Kidney epithelial cell (primary cell): ENCODE measurements at places on chromosomes 12 and 14. TPM values are rescaled to one million over a fixed set of nuclear protein-coding genes. Genes with fewer than 3 reads are reported as not detected.

The HOMEZ gene
- 11.9 and 24.3 TPM in 2 replicates for total RNA-seq

GRCh38 chr12:41850046-41850445, 294.6 kb downstream of the GXYLT1 start:
- DNase-seq = no peak

DNA sequence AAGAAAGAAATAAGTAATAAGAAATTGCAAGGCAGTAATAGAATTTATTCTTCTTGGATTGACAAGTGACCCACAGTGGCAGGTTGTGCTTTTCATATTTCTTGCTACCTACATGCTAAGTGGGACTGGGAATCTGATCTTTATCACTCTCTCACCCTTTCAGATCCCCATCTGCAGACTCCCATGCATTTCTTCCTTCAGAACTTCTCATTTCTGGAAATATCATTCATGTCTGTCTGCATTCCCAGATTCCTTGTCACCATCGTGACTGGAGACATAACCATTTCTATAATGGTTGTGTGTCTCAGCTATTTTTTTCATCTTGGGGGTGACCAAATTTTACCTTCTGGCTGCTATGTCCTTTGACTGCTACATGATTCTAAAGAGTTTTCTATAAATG, 4.0 kb upstream of the OR6C65 start:
- no peak for DNase-seq

The ZFC3H1 gene
- total RNA-seq = 22.3 and 25.2 TPM in 2 replicates

DNA sequence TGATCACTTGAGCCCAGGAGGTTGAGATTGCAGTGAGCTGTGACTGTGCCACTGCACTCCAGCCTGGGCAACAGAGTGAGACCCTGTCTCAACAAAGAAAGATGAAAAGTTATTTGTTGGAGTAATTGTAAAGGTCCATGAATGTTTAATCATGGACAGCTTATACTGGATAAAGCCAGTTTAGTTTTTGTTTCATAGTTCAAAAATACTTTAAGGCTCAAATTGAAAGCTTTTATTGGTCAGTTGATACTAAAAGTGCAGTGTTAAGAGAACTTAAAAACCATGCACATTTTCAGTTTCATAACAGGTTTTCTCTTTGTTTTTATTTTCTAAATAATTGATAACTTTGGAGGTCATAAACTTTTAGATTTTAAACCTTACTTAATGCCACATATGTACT, 108.4 kb downstream of the MON2 start:
- no peak for DNase-seq
